ENCODE measurements at places on chromosomes 1 and 21.

DNA sequence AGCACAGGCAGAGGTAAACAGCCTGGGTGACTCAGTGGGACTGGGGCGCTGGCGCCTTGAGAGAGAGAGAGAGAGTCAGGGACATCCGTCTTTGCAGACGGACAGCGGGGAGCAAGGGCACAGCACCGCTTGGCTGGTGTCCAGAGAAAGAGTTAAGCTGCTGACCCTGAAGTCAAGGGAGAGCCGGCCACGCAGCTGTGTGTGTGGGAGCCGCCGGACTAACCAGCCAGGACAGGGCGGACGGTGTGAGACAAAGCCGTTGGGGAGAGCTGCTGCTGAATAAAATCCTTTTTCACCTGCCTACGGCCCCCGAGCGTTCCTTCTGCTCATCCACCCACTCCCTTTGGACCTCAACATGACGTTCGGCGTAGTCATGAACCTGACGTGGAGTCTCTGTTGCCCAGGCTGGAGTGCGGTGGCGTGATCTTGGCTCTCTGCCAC, 14.5 kb downstream of the CFAP74 start:
- no peak for DNase-seq

- no peak for DNase-seq
Measured at GRCh38 chr1:22676916-22677583, 24.0 kb downstream of the C1QB start.

DNA sequence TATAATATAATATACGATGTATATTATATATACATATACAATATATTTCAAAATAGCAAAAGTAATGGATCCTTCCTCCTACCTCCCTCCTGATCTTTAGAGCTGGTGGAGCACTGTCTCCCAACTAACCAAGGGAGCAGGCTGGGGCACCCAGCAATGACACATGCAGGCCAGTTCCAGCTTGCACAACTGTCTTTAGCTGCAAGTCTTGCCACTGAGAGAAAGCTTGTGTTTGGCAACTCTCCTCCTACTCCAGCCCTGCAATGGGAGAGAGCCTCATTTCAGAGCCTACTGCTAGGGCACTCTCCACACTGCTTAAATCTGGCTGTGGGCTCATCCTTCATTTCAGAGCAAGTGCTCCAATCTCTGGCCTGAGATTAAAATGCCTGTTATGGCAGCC, 469.8 kb upstream of the OLFM3 start:
- DNase-seq: no peak

- no peak for DNase-seq
Measured at GRCh38 chr1:230300322-230301301, 125.5 kb downstream of the PGBD5 start.
